ENCODE measurements at places on chromosomes 5 and 9. TPM values are rescaled to one million over a fixed set of nuclear protein-coding genes. Genes with fewer than 3 reads are reported as not detected.

OR13C3 gene
- not detected for total RNA-seq

P4HA2 gene
- total RNA-seq = 11.3 TPM

ZNF454 gene
- total RNA-seq = 0.26 TPM

- peak; percentile 25 for DNase-seq
Measured at GRCh38 chr9:35114840-35115628, 628 bp downstream of the ATOSB start.

DNA sequence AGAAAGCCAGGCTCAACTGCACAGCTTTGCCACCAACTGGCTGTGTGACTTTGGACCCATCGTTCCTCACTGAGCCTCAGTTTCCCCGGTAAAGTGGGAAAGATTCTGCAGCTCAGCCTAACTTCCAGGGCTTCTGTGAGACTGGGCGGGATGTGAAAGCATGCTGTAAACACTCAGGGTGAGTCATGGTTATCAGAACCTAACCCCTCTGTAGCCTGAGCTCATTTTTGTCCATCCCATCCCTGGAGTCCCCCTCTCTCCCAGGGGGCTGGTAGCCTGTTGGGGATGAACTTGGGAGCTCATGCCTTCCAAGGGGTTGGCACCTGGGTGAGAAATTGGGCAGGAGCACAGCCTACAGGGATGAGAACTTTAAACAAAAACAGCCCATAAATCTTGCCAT is 2.3 kb downstream of the CCDC69 start:
- no peak for DNase-seq

All from neural crest cell (in vitro differentiated cells).